Endothelial cell of umbilical vein (primary cell): ENCODE measurements at places on chromosomes 12 and 14. TPM values are rescaled to one million over a fixed set of nuclear protein-coding genes. Genes with fewer than 3 reads are reported as not detected.

DNA sequence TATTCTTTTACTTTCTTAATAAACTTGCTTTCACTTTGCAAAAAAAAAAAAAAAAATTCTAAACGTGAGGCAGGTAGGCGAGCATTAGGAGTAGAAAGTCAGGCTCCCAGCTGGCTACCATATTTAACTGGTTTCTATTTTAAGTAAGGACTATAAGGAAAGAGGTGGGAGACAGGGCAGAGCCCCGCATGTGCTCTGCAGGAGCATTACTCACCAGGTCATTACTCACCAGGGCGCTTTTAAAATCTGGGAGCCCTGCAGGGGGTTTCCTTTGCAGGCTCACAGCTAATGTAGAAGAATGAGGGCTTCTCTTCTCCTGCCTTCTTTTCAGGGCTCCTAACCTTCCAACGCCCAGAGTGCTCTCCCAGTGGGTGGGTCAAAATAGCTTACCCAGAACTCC is 14.0 kb upstream of the DPF3 start:
- peak; percentile 21 for DNase-seq

DNA sequence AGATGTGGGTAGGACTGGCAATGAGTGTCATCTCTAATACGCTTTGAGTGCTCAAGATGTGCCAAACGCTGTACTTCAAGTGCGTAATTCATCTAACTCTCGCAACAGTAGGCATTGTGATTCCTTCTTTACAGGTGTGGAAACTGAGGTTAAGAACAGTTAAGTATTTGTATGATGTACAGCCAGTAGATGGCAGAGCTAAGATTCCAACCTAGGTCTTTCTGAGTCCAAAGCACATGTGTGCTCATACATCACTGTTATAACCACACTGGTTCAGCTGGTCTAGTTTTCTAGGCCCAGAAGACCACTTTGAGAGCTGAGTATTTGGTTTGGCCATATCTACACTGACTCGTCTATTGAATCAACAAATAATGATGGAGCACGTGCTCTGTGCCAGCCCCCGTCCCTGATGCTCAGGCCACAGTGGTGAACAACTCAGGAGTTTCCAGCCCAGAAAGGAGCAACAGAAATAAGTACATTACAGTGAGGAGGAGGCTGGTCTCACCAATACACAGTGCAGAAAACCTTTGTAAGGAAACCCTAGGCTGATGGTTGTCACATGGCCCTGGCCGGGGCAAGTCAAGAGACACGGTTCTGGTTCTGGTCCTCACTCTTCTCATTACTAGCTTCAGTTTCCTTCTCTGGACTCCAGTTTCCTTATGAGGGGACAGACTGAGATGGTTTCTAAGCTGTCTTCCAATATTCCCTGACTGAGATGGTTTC is 69.3 kb upstream of the SCN8A start:
- DNase-seq = peak; percentile 10

- no peak for DNase-seq
Observed at GRCh38 chr14:60171690-60172089, 6.5 kb upstream of the DHRS7 start.

DNA sequence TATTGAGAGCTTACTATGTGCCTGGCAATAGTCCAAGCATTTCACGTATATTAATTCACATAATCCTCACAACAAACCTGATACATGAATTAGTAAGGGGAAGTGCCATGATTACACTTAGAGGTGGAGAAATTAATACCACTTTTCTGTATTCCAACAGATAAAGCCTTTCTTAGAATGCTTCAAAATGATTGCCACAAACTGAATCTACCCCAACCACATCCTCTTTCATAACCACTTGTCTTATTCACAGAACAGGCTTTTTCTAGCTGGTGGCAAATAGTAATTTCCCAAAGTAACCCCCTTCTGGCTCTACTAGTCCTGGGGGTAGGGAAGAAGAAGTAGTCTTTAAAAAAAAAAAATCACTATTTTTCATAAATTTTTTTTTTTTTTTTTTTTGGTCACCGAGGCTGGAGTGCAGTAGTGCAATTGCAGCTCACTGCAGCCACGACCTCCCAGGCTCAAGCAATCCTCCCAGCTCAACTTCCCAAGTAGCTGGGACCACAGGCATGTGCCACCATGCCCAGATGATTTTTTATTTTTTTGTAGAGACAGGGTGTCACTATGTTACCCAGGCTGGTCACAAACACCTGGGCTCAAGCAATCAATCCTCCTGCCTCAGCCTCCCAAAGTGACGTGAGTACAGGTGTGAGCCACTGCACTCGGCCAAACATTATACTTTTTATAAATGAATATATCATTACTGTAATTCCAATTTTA is 59.0 kb upstream of the ARID2 start:
- DNase-seq = no peak

DNA sequence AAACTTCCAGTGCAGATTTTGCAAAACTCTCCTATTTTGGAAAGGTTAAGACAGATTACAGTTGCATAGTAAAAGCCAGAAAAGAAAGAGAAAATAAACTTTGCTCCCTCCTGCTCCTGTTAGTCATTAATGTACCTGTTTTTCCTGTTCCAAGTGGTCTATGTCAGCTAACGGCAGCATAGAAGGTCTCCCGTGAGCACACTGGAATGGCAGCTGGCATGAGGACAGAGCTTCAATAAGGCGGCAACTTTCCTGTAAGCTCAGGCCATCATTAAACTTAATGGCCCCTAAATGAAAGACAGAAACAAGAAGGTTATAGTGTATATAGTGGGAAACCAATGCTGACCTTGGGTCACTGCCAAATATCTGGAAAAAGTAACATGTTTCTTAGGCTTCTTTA is 16.0 kb downstream of the EIF2B2 start:
- DNase-seq = no peak

DNA sequence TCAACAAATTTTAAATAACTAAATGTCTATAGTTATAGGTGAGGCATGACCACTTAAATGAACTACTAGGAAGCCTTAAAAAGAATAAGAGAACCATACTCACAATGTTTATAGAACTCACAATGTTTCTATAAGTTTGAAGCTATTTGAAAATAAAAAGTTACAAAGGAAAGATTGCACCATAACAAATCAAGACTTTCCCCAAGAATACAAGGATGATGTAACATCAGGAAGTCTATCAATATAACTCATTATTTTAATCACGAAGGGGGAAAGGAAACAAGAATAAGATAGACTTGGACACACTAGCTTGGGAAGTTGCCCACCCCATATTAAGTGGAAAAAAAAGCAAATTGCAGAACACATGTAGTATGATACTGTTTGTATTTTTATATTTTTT is 26.9 kb downstream of the TMEM233 start:
- no peak for DNase-seq

DNA sequence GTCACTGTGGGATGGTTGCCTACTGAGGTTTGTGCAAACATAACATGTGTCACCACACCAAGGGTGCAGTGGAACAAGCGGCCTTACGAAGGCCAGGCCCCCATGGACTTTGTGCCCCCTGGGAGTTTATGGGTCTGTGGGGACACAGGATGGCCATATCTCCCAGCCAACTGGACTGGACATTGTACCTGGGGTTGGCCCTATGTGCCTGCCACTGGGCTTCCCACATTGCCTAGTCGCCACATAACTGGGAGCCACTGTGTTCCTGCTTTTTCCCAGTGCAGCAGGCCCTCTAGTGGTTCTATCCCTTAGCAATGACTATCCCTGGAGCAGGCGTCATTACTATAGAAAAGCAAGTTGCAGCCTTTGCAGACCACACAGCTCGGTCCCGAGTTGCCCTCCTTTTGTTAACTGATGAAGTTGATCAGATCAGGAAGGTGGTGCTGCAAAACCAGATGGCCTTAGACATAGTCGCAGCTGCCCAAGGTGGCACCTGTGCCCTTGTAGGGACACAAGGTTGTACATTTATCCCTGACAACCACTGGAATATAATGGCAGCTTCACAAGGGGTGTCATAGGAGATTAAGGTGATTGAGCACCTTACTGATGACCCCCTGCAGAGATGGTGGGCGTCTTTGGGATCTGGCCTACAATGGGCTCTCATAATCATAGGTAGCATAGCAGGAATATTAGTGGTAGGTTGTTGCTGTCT is 15.2 kb upstream of the RNASE12 start:
- peak; percentile 55 for DNase-seq

DNA sequence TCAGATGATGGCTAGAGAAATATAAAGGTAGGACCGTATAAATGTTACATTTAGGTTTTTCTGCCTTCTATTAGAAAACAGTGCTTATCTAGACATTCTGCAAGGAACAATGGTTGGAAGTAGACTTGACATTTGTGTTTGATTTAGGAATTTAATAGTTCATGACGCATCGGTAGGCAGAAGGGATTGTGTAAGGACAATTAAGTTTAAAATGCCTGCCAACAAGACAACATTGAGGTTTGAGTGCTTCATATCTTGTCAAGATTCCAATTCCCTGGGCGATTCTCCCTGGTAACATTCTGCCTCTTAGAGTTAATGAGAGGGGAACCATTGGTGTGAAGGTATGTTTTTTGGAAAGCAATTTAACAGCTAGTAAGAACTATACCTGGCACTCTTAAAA is 186.8 kb upstream of the RBM19 start:
- DNase-seq = no peak

DNA sequence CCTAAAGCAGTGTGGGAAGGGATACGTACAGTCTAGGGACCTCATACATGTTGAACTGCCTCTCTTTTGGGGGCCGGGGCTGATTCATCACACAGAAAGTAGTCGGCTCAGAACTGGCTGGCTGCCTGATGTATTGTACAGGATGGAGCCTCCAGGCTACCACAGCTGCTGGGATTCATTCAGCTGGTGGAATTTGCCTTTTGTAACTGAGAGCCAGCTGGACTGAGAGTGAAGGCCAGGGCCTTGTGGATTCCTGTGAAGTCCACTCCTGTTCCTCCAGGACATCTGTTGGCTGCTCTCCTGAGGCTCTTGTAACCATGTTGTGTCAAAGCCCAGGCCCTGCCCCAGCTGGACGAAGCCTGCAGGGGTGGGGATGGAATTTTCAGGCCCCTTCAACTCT is 116.3 kb upstream of the PRICKLE1 start:
- DNase-seq = peak; percentile 90

DNA sequence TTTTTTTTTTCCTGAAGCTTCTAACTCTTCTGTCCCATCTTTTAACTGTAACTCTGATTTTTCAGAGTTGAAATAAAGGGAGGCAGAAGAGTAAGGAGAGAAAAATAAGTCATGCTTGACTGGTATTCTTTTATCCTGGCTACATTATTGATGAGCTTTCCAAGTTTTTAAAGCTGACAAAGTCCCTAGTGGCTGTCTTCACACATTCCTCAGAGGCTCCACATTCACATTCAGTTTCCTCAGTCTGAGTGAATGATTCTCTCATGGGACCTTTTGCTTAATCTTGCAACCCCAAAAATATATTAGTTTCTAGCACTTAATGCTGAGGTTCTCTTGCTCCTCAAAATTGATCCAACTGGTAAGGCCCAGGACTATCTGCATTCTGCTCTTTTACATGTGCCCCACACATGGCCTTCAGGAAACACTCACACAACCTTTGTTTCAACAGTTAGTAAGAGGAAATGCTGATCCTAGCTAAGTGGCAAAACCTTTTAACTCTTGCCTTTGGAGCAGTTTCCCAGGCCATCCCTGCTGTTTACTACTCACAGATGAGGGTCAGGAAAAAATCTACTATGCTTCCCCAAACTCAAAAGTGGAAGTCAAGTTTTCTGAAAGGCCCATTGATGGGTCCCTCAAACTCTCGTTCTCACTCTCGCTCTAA is 61.7 kb upstream of the SLC6A15 start:
- DNase-seq = no peak

The KRT74 gene
- not detected in 2 replicates for total RNA-seq

The PTPRR gene
- 0.46 and 0.72 TPM in 2 replicates for total RNA-seq

The TMTC1 gene
- 5.1 and 5.4 TPM in 2 replicates for total RNA-seq

The KCNC2 gene
- total RNA-seq = not detected in 2 replicates

The MGST1 gene
- total RNA-seq = 170 and 173 TPM in 2 replicates
